Myocyte (in vitro differentiated cells): ENCODE measurements at places on chromosomes 11 and 22.

DNA sequence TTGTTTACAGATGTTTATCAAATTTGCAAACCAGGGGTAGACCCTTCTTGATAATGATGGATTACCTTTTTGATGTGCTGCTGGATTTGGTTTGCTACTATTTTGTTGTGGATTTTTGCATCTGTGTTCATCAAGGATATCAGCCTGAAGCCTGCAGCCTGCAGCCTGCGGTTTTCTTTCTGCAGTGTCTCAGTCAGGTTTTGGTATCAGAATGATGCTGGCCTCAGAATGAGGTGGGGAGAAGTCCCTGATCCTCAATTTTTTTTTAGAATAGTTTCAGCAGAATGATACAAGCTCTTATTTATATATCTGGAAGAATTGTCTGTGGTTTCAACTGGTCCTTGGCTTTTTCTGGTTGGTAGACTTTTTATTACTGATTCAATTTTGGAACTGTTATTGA is 19.7 kb upstream of the RAB38 start:
- no peak for DNase-seq

DNA sequence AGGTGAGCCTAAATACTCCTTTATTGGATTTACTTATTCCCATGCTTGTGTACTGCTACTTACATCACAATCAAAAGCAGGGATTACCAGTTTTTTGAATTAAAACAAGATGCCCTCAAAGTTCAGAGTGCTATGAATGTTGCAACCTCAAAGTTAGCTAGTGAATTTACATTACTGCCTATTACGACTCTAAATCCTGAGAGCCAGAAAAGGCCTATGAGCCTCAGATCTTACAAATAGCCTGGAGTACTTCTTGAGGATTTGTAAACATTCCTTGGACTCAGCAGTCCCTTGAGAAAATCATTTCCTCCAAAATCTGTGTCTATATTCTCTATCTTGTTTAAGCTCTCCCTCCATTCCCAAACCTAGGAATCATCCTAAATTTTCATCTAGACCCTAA is 25.5 kb downstream of the CHORDC1 start:
- DNase-seq: no peak

DNA sequence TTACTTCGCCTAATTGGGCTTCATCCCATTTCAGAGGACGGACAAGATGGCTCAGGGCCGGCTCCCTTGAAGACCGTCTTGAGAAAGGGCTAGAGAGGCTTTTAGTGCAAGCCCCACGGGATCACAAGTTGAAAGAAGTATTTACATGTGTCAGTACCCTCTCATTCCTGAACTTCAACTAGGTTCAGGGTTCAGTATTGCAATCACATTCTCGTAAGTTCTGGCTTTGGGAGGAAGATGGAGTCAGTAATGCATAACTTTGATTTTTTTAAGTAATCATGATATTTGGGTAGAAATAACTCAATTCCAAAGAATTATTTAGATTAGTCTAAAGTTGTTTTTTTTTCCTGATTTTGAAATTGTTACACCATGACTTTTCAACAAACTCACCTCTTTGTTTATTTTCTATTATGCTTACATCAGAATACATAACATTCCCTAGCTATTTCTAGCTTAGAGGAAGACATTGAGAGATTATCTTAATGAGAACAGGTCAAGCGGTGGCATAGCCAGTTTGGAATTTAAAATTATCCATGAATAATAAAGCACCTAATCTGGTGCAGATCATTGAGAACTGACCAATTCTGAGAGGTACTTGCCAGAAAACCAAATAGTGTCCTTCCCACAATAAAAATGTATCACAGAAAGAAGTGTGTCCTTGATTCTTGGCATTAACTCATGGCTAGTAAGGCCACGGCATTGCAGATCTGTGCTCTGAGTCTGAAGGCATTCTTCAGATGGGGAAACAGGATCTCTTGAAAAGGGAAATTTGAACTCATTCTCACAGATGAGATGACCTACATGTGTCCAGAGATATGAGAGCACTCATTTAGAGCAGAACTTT is 92.1 kb upstream of the BLID start:
- DNase-seq: no peak

GRCh38 chr11:63837027-63837688 is 1.8 kb upstream of the MARK2 start:
- DNase-seq: peak; percentile 85

- no peak for DNase-seq
These were observed 32.5 kb downstream of the ADORA2A start for GRCh38 chr22:24459911-24460310.

DNA sequence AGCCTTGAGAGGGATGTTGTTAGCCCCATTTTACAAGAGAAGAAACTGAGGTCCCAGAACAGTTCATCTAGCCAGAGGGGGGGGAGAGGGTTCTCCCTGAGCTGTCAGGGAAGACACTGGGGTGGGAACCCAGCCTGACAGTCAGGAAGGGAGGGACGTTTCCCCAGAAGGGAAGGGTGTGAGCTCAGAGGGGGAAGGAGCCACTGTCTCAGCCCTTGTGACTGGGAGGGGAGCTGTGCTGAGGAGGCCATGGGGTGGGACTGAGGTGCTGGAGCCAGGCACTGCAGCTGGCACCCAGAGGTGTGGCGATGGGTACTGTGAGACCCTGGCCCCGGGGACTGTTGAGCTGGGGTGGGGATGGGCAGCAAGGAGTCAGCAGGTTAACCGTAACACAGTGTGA is 35.7 kb downstream of the DAGLA start:
- no peak for DNase-seq

GRCh38 chr11:111416231-111416960 is 37.3 kb upstream of the POU2AF1 start:
- no peak for DNase-seq

DNA sequence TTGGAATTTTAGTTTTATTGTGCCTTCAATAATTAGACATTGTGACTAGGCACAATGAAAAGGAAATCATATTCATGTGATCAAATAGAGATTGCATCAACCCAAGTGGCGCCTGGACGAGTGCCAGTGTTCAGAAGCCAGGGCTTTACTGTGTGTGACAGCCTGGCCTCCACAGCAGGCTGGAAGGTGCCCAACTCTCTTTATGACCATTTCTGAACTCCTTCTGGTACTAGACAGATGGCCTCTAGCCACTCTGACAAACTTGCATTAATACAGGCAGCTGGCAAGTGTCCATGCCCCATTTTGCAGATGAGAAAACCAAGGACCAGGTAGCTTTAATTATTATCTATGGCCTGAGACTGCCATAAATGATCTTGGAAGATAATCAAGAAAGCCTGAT is 8.3 kb upstream of the POU2AF1 start:
- no peak for DNase-seq

- no peak for DNase-seq
These were observed 46.7 kb downstream of the MEI1 start for GRCh38 chr22:41745968-41746367.

DNA sequence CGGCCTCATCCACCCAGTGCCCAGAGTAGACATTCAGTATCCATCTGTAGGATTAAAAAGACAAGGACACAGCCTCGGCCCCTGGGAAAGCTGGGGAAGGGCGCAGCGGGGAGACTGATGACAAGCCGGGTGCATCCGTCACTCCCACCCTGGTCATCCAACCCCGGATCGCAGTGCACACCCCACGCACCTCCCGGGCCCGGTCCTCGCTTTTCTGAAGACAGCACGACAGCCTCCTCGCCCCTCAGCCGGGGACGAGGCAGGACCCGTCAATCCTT is 1.1 kb downstream of the FCHSD2 start:
- no peak for DNase-seq

GRCh38 chr22:19064354-19065054 is 57.7 kb downstream of the DGCR2 start:
- DNase-seq: no peak

DNA sequence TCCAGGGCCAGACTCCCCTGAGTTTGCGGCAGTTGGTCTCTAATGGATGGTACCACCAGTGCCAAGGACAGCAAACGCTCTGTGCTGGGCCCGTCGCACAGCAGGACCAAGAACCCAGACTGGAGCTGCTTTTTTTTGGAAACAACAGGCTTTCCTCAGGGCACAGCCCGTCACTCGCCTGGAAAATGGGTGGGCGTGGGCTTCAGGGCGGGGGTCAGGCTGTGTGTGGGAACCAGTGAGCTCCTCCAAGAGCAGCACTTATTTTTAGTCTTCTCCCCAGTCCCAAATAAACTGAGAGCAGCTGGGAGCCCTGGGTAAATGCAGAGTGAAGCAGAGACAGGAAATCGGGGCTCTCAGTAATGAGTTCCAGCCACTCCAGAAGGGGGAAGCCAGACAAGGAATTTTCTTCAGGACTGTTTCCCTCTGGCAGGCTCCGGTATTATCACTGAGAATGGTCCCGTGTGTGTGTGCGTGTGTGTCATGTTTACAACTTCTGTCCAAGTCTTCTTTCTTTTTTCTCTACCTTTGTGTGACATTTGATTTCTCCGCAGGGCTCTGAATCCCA is 63.0 kb downstream of the PPFIBP2 start:
- DNase-seq: peak; percentile 71

DNA sequence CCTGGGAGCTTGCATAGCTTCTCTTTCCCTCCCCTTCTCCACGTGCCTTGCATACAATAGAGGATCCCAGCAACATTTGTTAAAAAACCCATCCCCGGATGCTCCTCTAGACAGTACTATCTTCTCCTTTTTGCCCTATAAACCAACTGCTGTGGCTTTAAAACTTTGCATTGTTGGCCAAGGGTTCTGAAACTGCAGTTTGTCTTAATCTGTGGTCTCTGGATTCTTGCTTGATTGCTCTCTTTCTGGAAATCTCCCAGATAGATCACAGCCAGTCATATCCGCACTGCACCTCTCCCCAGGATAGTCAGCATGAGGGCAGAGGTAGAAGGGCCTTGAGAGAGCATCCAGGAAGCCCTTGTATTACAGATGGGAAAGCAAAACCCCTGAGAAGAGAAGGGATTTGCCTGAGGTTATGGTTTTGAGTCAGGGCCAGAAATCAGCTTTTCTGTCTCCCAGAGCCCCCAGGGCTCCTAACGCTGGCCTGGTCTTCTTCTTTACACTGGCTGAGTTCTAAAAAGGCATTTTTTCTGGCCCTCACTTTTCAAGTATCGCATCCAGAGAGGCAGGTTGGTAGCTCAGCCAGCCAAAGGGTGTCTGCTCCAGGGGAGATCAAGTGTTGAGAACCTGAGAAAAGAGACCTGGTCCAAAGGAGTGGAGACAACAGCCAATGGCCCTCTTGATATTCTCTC is 70.6 kb downstream of the ADM start:
- DNase-seq: peak; percentile 13

DNA sequence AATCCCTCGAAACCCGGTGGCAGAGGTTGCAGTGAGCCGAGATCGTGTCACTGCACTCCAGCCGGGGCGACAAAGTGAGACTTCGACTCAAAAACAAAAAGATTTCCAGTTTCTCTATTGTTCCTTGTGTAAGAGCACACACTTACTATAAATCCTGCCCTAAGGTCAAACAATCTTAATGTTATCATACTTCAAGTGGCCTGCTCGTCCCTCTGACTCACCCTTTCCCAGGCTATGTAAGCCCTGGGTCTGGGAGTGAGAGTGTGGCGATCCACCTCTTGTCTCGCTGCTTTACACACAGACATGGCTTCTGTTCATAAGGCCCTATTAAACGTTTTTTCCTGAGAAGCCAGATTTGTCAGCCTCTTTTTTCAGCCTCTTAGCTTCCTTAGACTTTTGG is 24.4 kb upstream of the A4GALT start:
- no peak for DNase-seq

DNA sequence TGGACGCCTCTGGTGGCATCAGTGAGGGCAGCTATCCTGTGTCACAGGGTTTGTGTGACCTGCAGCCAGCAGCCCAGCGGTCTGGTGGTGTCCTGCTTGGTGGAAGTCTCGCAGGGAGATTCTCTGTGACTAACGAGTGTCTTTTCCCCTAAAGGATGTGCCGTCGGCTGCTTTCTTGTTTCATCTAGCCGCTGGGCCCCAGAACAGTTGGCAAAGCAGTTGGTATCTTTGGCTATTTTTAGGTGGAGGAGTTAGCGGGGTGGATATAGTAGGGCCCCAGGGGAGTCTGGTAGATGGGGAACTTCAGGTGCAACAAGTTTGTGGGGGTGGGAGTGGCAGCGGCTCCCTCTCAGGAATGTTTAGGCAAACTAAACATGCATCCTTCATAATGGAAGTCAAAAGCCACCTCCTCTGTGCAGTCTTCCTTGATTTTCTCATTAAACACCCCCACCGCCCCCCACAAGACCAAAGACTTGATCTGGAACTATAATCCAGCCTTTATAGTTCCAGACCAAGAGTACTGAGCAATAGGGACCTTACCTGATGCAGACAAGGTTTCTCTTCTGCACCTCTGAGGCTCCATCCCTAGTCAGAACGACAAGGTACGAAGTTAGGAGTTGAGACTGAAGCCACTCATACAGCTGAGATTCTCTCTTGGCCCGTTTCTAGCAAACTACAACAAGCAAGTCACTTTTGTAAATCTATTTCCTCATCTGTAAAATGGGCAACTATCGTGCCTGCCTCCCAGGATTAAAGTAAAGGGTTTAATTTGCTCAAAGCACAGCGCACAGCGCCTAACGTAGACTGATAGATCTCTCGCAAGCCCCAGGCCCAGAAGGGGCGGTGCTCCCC is 1.1 kb upstream of the PELI3 start:
- peak; percentile 79 for DNase-seq

- no peak for DNase-seq
These were observed 580.3 kb downstream of the BRD1 start for GRCh38 chr22:49247194-49247924.

DNA sequence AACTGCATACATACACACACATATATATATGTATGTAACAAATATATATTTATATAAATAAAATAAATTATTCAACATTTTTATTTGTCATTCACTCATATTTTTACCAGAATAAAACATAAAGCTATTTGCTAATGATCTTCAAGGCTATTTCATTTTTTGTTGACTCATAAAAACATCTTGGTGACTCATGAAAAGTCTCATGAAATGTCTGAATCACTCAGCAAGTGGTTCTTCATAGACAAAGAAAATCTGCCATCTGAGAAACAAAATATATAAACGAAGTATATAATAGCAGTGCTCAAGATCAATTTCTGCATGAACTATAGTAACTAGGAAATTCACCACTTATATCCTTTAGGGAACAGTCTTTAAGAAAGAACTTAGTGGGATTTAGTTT is 764.8 kb upstream of the FAT3 start:
- DNase-seq: no peak

GRCh38 chr22:17258015-17258787 is 39.0 kb upstream of the ADA2 start:
- DNase-seq: peak; percentile 100

DNA sequence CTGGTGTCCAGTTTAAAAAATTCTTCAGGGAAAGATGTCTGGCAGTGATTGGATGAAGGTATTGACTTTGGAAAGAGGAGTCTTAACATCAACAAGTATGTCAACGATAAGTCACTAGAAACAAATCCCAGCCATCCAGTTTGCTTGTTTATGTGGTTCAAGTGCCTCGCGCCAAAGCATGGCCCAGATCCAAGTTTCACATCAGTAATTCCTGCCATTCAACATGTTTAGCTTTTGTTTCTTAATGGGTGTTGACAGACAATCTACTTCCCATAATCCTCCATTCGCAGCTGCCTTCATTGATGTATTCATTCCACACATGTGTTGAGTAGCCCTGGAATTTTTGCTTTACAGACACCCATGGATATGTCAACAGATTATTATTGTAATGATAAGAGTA is 77.8 kb downstream of the UBASH3B start:
- peak; percentile 21 for DNase-seq
